ENCODE measurements at places on chromosomes 3 and 15. TPM values are rescaled to one million over a fixed set of nuclear protein-coding genes. Genes with fewer than 3 reads are reported as not detected.

The PLA1A gene
- 0.26 TPM for total RNA-seq

DNA sequence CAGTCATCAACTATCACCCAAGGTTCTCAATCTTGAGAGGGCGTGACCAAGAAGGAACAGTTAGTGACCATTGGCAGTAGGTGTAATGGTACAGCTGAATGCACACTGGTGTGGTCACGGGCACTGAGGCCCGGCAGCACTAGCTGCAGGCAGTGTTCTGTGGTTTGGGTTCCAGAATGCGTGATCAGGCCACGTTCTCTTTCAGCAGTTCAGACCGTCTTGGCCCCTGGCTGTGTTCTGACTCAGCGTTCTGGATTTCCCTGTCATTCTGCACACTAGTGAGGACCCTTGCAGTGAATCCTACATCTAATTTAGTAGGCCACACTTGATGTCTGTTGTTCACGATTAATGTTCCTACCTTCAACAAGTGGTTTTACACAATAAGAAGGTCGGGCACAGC, 220.5 kb upstream of the SLCO3A1 start:
- DNase-seq: no peak

The SPINT1 gene
- under 0.01 TPM for total RNA-seq

GRCh38 chr3:121430664-121431215, 115.0 kb downstream of the POLQ start:
- no peak for DNase-seq

- DNase-seq: peak; percentile 91
Observed at GRCh38 chr3:189710620-189711402, 79.6 kb downstream of the TP63 start.

DNA sequence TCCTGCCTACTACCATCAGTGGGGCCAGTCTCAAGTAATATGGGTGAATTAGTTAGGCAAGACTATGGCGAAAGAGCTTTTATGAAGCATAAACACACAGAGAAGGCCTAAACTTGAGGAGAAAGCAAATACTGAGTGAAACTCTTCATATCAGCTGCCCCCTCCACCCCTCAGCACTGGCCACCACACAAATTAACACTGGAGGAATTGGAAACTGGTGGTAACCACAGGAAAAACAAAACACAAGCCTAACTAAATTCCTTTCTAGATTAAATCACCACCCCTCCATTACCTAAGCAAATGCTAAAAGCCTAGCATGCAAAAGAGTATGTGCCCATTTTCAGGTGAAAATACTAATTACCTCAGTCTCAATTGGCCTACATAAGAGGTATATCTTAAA, 774.7 kb upstream of the NECTIN3 start:
- DNase-seq: peak; percentile 60

The SAMD7 gene
- total RNA-seq: not detected

GRCh38 chr15:99981839-99982658, 248.8 kb upstream of the LYSMD4 start:
- no peak for DNase-seq

- DNase-seq: no peak
Observed at GRCh38 chr15:40828447-40829036, at the start of gene PPP1R14D. TSS of gene PPP1R14D (minus strand) at chr15:40828708. CDS start at chr15:40828641, 67 bp downstream.

DNA sequence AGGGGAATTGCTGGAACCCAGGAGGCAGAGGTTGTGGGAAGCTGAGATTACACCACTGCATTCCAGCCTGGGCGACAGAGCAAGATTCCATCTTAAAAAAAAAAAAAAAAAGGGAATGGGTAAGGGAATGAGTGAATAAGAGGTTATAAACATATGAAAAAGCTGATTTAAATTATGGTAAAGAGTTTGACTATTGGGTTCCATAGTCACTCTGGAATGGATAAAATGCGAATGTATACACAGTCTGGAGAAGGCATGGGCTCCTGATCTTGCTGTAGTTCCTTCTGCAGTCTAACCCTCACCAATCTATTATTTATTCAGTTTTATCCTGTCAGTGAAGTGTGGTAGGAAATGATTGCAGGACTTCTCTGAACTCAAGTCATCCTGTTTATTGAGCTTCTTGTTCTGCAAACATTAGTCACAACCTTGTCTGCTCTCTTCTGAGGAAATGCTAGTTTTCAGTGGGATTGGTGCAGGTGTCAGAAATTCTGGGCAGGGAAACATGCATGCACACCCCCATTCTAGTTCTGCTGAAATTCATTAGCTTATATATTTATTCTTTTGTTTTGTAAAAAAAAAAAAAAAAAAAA, 190.9 kb upstream of the CFAP20DC start:
- peak; percentile 35 for DNase-seq

GRCh38 chr3:114903213-114903612, 243.9 kb downstream of the ZBTB20 start:
- no peak for DNase-seq

GRCh38 chr3:127786353-127787070, 35.8 kb downstream of the MGLL start:
- DNase-seq: peak; percentile 58

The UMPS gene
- 23.1 TPM for total RNA-seq

The VWA5B2 gene
- not detected for total RNA-seq

The NANOGP8 gene
- not detected for total RNA-seq

DNA sequence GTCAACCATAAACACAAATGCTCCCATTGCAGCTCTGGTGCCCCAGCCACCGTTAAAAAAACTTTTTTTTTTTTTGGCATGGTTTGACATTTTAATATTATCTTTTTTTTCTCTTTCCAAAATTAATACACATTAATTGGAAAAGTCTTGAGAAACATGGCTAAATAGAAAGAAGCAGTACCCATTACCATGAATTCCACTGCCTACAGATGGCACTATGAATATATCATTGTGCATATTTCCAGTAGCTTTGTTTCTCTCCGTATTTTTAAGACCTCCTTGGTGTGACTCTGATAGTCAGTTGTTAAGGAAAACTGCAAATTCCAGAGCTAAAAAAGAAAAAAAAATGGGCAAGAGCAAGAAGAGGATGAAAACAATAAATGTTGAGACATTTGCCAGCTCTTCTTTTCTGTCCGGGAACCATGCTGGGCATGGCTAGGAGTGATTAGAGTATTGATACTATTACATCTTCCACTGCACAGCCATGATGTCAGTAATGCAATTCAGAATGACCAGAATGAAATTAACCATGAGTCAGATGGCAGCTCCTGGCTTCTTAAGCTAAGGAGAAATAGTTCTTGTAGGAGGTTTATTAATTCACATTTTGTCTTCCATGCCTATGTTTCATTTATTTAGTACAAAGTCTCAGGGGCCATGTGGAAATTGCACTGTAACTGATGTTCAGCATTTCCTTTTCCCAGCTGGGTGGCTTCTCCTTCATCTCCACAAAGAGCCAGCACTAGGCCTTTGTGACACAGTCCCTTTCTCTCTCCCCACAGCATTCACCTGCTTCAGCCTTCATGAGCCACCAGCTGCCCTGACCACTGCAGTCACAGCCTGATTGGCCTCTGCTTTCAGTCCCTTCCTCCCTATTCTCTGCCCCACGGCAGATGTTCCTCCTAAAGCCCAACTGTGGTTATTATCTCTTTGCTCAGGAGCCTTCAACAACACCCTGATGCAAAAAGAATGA, 31.8 kb downstream of the SLC7A14 start:
- DNase-seq: no peak

The IL5RA gene
- not detected for total RNA-seq

- DNase-seq: no peak
Observed at GRCh38 chr3:136332302-136332701, 82.2 kb downstream of the PCCB start.

The DNAH1 gene
- 1.8 TPM for total RNA-seq

GRCh38 chr3:178754852-178755510, 218.7 kb downstream of the KCNMB2 start:
- no peak for DNase-seq

GRCh38 chr3:51836606-51837005, 24.8 kb upstream of the IQCF2 start:
- no peak for DNase-seq

The CCDC9B gene
- 38.0 TPM for total RNA-seq

DNA sequence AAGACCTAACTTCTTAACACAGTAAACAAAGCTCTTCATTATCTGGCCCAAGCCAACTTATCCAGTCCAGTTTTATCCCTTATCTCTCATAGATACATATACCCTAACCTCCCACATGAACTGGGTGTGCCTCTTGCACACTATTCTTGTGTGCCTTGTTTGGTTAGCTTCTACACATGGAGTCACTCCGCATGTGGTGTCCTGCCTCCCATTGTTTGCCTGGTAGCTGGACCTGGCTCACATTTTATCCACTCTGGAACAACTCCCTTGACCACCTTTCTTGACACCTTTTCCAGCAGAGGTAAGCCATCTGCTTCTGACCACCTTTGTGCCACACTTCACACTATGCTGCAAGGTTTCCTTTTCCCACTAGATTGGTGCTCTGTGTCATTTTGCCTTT, 15.2 kb downstream of the TIPARP start:
- DNase-seq: no peak

The TRIM42 gene
- not detected for total RNA-seq

GRCh38 chr3:184608209-184608608, 46.6 kb downstream of the EPHB3 start:
- no peak for DNase-seq

- no peak for DNase-seq
Observed at GRCh38 chr3:72560846-72561675, 287.2 kb downstream of the SHQ1 start.

- no peak for DNase-seq
Observed at GRCh38 chr15:36960947-36961227, 139.5 kb downstream of the MEIS2 start.

GRCh38 chr15:80609091-80609490, 86.0 kb upstream of the ABHD17C start:
- DNase-seq: no peak

GRCh38 chr3:169813757-169814517, 1.2 kb upstream of the LRRC34 start:
- DNase-seq: no peak

DNA sequence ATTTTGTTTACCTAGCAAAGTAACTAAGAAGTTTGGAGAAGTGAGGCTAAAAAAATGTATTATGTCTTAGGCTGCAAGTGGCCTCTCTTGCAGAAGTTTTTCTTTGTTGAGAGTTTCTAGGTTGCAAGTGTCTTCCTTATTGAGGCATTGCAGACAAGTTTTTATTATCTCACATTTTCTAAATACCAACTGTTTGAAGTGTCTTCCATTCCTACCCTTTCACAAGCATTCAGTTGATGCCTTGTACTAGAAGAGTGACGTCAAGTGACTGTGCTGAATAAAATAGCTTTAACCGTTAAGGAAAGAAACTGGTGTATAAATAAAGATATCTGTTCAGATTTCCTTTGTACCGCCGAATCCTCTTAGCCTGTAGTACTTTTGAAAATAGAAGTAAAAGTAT, 123.3 kb downstream of the ALCAM start:
- DNase-seq: peak; percentile 63

DNA sequence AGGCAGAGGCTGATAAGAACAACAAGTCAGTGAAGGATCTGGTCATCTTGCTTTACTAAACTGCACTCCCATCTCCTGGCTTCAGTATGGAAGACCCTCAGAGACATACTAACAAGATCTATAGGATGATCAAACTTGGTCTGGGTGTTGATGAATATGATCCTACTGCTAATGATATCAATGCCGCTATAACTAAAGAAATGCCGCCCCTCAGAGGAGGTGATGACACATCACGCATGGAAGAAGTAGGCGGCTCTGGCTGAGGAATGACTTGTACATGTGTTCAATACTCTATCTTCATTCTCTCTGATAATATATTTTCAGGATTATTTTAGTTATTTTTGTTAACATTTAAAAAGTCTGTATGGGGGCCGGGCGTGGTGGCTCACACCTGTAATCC, 17.5 kb upstream of the EIF2B5 start:
- DNase-seq: no peak

DNA sequence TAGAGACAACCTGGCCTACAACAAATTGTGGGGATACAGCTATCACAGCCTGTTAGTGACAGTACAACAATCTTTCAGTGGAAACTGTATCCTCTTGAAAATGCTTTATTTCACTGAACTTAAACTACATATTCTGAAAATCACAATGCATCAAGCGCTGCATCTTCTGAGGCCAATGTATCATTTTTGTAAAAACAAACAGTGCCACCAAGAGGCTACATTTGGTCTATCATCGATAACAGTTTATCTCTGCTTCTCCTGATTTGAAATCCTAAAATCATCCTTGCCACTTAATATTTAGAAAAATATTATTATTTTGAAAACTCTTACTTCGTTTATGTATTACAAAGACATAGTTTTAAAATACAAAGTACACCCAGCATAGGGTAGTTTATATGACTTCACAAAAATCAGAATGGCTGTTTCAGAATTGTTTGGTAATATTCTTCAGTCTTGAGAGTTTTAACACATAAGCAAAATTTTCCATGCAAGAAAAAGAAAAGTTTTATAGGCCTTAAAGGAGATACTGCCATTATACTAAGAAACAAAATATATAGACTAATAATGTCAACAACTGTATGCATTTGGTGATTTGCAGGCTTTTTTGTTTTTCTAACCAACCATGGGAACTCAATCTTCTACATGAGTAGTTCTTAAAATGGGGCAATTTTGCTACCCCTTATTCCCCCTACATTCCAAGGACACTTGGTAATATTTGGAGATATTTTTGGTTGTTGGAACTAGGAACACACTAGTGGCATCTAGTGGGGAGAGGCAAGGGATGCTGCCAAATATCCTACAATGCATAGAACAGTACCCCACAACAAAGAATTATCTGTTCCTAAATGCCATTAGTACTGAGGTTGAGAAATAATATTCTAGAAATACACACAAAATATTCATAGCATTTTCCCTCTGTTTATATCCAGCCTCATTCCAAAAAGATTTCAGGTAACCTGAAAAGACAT, 42.3 kb downstream of the WDR72 start:
- peak; percentile 14 for DNase-seq

DNA sequence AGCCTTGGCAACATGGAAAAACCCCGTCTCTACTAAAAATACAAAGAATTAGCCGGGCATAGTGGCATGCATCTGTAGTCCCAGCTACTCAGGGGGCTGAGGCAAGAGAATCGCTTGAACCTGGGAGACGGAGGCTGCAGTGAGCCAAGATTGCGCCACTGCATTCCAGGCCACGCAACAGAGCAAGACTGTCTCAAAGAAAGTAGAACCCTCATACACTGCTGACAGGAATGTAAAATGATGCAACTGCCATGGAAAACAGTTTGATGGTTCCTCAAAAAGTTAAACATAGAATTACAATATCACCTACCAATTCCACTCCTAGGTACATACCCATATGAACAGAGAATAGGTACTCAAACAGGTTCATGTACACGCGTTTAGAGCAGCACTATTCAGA, 158.9 kb downstream of the TBC1D5 start:
- DNase-seq: no peak

DNA sequence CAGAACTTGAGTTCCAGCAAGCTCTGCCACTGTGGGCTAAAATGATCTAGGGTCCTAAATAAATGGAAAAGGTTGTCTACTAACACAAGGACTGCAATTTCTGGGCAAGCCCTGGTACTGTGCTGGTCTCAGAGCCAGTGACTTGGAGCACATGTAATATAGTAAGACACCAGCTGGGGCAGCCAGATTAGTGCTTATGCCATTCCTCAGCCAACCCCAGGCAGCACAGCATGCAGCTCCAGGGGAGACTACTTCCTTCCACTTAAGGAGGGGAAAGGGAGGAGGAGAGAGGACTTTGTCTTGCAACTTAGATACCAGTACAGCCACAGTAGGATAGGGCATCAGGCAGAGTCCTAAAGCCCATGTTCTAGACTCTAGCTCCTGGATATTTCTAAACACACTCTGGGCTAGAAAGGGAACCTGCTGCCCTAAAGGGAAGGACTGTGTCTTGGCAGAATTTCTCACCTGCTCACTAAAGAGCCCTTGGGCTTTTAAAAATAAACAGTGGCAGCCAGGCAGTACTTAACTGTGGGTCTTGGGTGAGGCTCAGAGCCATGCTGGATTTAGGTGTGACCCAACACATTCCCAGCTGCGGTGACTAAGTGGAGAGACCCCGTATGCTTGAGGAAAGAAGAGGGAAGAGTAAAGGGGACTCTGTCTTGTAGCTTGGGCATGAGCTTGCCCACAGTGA, 223.7 kb upstream of the BCHE start:
- no peak for DNase-seq

Data from fibroblast of lung (primary cell).